ENCODE measurements at places on chromosomes 1 and 21.

- no peak for DNase-seq
Observed at GRCh38 chr21:41877901-41878830, 978 bp downstream of the PRDM15 start.

GRCh38 chr1:227127891-227128290, 187.8 kb downstream of the COQ8A start:
- no peak for DNase-seq

- no peak for DNase-seq
Observed at GRCh38 chr1:67552336-67552759, 122.1 kb upstream of the SERBP1 start.

DNA sequence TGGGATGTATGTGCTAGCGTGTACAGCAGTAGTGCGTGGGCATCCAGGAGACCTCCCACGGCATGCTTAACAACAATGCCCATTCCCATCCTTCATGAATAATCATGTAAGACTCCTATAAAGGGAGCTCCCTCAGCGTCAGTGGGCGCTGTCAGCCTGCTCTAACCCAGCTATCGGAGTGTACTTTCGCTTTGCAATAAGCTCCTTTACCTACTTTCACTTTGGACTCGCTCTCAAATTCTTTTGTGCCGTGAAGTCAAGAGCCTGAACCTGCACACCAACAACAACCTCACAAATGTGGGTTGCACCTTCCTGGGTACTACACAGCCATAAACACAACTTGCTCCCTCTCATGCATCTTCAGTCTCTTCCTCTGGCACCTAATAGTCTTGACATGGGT, 114.8 kb upstream of the PAXBP1 start:
- DNase-seq, result peak; percentile 6

DNA sequence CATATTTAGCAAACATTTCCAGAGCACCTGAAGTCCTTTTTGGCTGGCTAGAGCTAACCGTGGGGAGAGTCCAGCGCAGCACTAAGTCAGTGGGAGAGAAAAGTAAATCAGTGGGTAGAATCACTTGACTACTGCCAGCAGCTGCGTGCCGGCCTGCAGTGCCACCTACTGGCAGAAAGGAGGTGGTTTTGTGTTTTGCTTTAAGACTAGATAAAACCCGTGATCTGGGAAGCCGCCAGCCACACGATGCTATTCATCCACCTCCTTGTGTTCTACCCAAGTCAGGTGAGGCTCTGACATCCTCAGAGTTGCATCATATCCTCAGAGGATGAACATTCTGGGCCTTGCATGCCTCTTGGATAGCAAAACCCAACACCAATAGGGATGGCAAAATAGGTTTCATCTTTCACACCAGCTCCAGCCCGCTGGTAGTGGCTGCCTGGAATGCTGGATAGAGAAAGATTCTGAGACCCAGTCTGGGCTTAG, 14.1 kb upstream of the HEYL start:
- DNase-seq, result peak; percentile 73

DNA sequence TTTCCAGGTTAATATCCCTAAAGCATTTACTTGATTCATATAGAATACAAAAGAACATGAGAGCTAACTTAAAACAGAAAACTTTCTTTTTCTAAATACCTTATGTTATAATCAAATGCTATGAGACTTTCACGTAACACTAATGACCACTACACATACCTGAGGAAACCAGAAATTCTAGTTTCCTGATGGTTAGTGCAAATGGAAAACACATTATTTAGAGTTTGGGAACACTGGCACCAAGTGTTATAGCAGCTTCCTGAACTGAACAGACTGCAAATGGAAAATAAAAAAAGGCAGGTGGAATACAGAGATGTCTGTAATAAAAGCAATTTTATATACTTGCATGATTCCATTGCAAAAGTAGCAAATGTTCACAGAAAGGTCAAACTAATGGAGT, 15.5 kb downstream of the PAXBP1 start:
- DNase-seq, result no peak

DNA sequence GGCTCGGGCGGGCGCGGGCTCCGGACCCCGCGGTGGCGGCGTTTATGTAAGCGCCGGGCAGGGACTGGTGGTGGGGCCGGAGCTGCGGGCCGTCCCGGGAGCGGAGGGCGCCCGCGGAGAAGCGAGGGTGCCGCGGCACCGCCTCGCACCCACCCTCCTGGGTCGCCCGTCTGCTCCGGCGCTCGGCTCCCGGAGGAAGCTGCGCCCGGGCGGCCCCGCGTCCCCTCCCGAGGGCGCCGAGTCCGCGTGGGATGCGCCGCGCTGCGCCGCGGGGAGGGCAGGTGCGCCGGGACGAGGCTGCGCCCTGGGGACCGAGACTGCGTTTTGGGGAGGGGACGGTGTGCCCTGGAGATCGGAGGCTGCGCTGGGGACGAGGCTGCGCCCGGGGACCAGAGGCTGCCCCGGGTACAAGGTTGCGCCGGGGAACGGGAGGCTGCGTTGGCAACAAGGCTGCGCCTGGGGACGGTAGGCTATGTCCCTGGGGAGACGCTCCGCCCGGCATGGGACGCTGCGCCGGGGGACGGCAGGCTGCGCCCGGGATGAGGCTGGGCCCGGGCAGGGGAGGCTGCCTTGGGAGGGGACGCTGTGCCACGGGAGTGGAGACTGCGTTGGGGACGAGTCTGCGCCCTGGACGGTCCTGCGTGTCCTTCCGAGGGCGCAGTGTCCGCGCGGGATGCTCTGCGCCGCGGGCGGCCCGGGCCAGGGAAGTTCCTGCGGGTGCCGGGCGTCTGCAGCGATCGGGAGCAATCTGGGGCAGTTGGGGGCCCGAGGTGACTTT, 627 bp downstream of the ADARB1 start:
- no peak for DNase-seq

DNA sequence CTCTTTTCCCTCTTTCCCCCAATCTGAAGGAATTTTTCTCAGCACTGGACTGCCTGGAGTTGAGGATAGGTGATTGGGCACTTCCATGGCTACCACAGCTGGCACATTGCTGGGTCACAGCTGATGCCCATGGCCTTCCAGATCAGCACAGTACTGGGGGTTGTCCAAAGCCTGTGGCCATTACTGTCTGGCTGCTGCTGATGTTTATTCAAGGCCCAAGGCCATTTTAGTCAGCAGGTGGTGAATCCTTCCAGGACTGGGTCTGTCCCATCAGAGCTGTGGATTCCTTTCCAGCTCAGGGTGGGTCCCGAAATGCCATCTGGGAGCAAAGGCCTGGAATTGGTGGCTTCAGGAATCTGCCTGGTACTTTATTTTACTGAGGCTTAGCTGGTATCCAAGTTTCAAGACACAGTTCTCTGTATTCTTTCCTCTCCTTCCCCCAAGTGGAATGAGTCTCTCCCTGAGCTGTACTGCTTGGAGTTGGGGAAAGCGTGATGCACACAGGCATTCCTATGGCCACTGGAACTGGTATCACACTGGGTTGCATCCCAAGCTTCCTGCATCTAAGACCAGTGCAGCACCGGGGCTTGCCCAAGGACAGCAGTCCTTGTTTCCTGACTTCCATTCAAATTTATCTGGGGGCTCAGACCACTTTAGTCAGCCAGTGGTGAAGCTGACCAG, 19.1 kb downstream of the GPR88 start:
- DNase-seq, result no peak

DNA sequence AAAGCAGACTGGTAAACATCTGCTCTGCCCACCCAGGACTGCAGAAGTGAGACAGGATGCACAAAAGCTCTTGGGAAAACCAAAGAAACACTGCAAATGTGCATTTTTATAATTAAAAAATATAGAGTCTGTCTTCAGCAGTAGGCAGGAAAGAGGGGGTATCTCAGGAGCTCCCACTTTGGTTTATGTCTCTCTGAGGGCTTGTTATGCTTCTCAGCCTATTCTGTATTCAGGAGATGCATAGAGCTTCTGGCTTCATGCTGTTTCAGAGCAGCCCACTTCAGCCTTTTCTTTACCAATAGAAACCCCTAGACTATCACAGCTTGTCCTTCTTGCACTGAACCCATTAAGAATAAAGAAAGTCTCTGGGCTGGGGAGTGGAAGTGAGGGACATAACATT, 148.0 kb downstream of the ROR1 start:
- DNase-seq, result no peak

GRCh38 chr21:42429856-42430255, 26.2 kb downstream of the UBASH3A start:
- DNase-seq, result no peak

GRCh38 chr21:44533891-44534627, 5.9 kb downstream of the KRTAP10-1 start:
- no peak for DNase-seq

- DNase-seq, result no peak
Observed at GRCh38 chr21:40770435-40771055, 76.4 kb downstream of the DSCAM start.

GRCh38 chr1:211017075-211017718, 116.8 kb downstream of the KCNH1 start:
- no peak for DNase-seq

DNA sequence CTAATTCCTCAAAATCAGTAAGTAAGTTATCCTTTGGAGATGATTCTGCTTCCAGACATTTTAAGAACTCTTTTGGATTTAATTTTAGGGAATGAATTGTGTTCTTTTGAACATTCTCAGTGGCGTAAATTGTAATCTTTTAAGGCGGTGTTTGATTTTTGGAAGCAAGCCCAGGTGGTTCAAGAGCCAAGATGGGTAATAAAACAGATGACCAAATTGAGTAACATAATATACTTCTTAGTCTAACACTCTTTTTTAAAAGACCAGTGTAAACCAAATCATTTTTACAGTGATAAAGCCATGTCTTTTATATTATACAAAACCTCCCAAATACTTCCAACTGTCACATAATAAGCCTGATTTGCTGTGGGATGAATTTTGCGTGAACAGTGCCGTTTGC, 133.8 kb downstream of the LRRC40 start:
- no peak for DNase-seq

- DNase-seq, result no peak
Observed at GRCh38 chr21:28832013-28832714, 160.5 kb downstream of the LTN1 start.

DNA sequence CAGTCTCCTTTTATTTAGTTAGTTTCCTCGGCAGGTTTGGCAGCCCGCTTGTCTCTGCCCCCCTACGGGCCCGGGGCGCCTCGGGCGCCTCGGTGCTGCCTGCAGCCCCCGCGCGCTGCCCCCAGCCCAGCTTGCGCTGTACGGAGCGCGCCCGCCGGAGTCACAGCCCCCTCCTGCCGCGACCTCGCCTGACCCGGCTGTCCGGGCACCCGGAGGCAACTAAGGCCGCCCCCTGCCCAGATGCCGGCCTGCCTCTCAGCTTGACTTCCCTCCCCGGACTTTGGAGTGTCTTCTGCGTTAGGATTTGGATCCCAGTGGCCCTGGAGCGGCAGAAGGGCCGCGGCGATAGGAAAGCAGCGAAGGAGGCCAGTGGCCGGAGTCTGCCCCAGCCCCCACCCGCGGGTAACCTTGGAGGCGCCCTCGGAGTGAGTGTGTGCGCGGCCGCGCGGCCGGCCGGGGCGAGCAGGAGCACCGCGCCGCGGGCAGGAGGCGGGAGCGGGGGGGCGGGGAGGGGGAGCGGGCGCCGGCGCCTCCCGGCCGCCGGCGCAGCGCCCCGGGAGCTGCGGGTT, 7.6 kb downstream of the CDKN2C start:
- peak; percentile 9 for DNase-seq

GRCh38 chr21:15282665-15283064, 217.9 kb upstream of the NRIP1 start:
- DNase-seq, result no peak

GRCh38 chr1:1054971-1055370, 19.1 kb downstream of the RNF223 start:
- DNase-seq, result no peak

- DNase-seq, result peak; percentile 64
Observed at GRCh38 chr1:155277902-155278688, 832 bp downstream of the HCN3 start.

DNA sequence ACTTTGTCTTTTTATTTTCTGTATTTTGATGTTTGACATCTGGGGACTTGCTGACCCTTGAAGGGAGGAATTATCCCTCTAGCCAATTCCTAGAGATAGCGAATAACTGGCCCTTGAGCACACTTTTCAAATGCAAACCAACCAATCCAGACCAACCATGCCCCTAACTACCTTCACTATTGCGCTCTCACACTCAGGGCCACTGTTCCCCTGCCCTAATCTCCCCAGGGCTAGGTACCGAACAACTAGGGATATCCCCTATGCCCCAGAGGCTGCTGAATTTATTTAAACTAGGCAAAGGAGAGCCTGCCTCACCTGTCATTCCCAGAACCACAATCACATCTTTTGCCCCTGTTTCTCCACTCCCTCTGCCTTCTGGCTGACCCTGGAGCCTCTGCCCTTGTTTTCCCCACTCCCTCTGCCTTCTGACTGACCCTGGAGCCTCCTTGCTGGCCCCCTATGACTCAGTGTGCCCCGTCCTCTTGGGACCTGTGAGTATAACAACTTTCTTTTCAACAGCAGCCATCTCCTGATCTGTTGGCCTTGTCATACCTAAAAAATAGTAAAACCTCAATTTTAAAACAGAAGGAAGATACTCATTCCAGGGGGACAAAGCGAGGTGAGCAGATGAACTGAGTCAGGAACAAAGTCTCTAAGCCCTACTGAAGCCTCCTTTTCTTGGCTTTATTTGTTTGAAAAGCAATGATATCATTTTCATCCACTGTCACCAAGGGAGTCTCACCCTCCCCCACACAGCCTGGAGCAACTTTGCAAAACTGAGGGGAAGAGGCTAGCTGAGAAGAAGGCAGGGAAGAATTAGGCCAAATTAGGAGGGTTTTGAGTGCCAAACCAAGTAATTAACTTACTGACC, 115.5 kb downstream of the NMNAT2 start:
- DNase-seq, result no peak

- DNase-seq, result no peak
Observed at GRCh38 chr1:200959411-200959921, 64.0 kb downstream of the KIF21B start.

DNA sequence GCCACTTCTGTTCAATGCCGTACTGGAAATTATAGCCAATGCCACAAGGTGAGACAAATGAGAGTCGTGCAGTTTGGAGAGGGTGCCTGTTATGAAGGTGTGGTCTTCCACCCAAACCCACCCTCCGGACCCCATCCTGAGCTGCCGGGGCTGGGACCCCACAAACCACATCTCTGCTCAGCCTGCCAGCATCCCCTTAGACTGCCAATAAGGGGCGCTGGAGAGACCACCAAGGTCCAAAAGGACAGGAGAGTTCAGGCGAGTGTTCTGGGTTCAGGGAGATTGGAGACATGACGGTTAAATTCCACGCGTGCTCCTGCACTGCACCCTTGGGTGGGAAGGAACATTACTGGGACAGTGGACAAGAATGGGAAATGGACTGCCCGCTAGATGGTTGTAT, 48.7 kb upstream of the COL18A1 start:
- DNase-seq, result no peak

DNA sequence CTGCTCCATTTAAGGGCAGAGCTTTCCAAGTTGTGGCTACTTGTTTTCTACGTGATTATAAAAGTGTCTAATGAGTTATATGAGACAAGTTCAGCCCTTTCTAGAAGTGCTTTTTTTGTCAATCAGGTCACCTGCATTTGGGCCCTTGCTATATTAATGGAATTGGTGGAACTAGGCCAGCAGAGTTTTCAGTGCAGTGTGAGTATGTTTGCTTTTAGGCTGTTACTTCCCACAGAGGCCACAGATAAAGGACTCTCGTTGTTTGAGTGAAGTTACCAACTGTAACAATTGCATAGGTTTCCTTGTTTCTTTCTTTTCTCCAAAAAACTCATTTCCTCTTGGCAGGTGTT, 10.9 kb downstream of the SMAP2 start:
- no peak for DNase-seq

All from stimulated activated CD4-positive, alpha-beta T cell treated with anti-CD3 and anti-CD28 coated beads, Interleukin-4, amount 100 ng/mL, for 48 hours (primary cell).